ENCODE measurements at places on chromosomes 7 and 10.

DNA sequence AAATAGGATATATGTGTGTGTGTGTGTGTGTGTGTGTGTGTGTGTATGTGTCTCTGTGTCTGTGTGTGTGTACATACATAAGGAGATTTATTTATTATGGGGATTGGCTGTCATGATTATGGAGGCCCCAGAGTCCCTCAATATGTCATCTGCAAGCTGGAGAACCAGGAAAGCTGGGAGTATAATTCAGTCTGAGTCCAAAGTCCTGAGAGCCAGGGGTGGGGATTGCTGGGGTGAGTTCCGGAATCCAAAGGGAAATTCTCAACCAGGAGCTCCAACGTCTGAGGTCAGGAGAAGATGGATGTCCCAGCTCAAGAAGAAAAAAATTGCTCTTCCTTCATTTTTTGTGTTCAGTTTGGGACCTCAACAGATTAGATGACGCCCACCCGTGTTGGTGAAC, 50.7 kb upstream of the PLPP4 start:
- no peak for DNase-seq

DNA sequence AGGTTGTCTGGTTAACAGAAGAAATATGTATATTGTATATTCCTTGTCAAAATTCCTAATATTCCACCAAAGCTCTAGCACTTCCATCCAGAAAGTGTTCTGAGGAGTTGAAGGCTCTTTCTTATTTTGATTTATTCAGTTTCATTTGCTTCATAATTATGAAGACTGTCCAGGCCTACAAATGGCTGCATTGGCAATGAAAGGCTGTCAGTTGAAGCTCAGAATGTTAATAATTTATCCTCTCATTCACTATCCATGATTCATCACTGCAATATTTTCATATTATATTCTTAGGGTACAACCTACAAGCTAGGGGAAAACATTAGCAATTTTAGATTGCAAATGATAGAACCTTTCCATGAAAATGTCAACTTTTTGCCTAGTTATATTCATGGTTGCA, 57.3 kb downstream of the ARID5B start:
- DNase-seq: no peak

GRCh38 chr7:867001-867405, 9.4 kb upstream of the GET4 start:
- no peak for DNase-seq

- DNase-seq: no peak
Measured at GRCh38 chr10:50324046-50324445, 72.7 kb upstream of the ASAH2 start.

DNA sequence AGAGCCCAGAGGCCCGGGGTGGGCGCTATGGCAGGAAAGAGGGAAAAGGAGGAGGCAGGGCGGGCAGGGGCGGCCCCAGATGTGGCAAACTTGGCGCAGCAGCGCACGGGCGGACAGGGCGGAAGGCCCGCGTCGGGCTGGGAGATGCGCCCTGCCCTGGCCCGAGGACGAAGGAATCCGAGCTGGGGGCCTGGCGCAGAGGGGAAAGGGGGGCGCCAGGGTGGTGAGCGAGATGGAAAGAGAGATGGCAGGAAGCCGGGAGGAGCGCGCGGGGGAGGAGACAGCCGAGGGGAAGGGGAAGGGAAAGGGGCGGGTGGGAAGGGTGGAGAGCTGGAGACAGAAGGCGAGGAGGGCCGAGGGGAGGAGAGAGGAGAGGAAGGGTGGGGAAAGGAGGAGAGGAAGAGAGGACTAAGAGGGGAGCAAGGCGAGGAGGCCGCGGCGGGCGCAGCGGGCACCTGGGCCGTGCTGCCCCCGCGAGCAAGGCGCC, at the start of gene MARVELD1:
TSS of gene MARVELD1 (plus strand) at position 392 of the 487 bp plus-strand sequence. CDS start 147 bp downstream, outside the sequence.
- DNase-seq: no peak

DNA sequence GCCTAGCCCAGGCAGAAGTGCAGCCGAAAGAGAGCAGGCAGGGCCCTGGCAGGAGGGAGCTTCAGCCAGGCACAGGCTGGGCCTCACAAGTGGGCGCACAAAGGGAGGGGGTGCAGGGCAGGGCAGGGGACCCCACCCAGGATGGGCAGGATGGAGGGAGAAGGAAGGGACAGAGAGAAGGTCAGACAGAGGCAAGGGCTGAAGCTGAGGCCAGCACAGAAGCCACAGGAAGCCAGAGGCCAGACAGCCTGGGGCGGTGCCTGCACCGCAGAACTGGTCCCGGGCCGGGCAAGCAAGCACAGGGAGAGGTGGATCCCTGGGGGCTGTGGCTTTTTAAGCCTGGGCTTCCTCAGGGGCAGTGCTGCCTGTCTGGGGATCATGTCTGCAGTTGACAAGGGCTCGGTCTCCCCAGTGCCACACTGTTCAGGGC, 16.7 kb downstream of the NOS3 start:
- DNase-seq: no peak

DNA sequence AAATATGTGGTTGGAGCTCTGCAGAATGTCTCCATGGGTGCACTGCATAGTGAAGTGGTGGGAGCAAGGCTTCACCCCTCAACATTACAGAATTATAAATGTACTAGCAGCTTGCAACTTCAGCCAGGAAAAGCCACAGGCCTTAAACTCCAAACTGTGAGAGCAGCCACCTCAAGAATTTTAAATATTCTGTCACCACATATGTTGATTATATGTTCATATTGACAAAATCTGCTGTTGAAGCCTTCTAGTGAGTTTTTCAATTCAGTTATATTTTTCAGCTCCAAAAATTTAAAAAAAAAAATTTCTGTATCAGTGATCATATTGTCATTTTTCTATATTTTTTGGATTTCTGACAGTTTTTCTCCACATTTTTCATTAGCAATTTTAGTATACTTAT, 30.9 kb upstream of the AKR1C2 start:
- DNase-seq: no peak

All from NCI-H187 (cell line).